Activated T-helper 1 cell treated with anti-CD3 and anti-CD28 coated beads, Interleukin-2, amount 50 U/mL, for 16 hours (primary cell): ENCODE measurements at places on chromosomes 11 and 22.

GRCh38 chr11:130674686-130675308 lies 226.4 kb downstream of the ADAMTS15 start:
- DNase-seq = no peak

- no peak for DNase-seq
These were observed 3.1 kb upstream of the GALNT18 start for GRCh38 chr11:11624926-11625325.

DNA sequence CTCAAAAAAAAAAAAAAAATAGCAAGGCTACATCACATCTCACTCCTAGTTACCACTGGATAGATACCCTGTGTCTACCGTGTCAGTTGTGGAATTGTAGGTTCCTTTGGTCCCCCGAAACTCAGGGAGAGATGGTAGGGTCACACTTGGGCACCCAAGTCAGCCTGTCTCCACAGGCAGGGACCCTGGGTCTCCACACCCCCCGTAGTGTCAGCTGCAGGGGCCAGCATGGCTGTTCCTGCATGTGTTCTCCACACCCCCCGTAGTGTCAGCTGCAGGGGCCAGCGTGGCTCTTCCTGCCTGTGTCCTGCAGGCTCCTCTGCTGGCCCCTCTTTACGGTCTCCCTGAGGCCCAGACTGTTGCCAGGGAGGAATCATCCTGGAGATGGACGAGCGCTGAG lies 282.1 kb downstream of the BRD1 start:
- DNase-seq = no peak

GRCh38 chr11:13102513-13102840 lies 93.4 kb downstream of the RASSF10 start:
- no peak for DNase-seq

DNA sequence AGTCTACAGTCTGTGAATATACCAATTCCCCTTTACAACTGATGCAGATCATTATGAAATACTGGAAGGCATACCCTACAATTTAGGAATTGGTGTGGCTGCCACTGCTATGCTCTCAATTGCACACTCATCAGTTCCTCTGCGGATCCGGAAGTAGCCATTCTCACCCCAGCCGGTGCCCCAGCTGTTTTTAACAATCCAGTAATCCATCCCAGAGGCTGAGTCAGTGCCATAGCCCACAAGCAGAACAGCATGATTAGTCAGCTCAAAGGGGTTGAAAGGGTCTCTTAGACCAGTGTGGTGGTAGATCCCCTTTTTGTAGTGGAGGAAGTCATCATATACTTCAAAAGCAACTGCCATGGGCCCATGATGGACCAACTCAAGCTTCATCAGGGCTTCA lies 43.6 kb downstream of the CTSC start:
- DNase-seq = no peak

- no peak for DNase-seq
These were observed 61.0 kb downstream of the ISX start for GRCh38 chr22:35126993-35127392.

DNA sequence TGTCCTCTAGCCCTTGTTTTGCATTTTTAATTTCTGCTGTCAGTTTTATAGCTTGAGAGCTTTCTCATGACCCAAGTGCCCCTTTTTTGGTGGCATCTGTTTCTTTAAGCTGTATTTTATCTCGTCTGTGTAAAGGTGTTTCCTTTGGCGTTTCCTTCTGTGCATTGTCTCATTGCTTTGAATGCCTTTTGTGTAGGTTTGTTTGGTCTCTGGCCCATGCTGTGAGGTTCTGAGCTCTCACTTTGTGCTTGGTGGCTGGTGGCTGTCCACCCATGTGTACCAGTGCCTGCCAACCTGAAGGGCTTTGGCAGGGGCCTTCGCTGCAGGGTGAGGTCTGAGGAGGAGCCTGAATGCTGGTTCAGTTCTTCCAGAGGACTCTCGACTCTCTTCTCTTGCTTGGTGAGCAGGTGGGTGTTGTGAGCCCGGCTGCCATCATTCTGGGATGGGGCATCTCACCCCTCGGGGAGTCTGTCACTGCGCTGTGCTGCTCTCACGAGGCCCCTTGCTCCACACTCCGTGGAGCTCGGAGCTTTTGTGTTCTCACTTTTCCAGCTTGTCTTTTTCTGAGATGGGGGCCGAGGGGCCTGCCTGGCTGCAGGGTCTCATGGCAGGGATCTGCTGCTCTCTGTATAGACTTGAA lies 14.9 kb downstream of the AP2A2 start:
- DNase-seq = no peak

DNA sequence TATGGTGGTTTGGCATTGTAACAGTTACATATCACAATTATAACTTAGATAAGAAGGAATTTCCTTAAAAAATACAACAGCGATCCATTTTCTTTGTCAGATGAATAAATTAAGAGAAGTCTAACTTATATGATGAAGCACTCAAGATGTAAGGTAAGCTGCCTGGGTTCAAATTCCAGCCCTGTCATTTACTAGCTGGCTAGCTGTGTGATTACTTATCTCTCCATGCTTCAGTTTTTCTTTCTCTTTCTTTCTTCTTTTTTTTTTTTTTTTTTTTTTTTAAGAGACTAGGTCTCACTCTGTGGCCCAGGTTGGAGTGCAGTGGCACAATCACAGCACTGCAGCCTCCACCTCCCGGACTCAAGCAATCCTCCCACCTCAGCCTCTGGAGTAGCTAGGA lies 22.2 kb upstream of the LDHA start:
- DNase-seq = no peak

GRCh38 chr11:128772814-128773213 lies 78.9 kb downstream of the FLI1 start:
- peak; percentile 35 for DNase-seq

DNA sequence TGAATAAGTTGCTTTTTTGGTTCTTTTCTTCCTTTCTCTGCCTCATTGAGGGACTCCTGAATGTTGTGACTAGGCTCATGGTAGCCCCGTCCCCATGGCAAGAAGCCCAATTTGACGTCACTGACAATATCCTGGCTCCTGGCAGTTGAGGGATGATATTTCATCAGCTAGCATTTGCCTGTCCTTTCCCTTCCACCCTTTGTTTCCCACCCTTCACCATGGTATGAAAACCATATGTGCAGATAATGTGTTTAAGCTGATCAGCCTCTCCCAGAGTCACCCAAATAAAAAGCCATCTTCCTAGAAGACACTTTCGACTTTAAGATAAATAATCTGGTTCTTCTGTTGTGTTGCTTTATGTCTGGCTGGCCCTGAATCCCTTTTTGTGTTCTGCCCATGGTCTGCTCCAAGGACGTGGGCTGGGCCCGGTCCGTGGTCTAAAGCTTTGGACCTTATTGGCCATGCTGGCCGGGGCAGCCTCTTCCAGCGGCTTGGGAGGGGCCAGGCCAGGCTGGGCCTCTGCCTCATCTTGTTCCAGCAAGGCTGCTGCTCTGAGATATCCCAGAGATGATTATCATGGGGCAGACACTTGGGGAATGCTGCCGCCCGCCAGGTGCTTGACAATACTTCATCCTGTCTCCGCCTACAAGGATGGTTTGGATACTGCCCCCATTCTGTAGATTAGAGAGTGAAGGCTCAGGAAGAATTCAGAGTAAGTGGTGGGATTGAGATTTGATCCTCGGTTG lies 5.1 kb downstream of the TSPAN18 start:
- no peak for DNase-seq

DNA sequence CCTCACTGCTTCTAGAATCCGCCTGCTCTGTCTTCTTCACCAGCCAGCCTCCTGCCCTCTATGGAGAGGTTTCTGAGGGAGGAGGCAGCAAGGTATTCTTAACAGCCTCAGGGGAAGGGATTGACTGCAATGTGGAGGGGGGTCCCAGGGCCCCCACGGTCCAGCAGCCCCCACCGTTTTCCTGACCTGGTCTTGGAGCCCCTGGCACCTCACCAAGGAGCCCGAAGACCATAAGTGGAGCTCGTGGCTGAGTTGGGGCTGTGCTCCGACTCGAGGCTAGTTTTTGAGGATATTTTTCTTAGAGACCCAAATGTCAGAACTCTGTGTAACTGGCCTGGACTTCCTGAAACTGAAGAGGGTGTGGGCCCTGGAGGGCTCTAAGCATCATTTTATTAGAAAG lies 590.0 kb downstream of the BRD1 start:
- DNase-seq = no peak

- DNase-seq = no peak
These were observed 56.0 kb downstream of the PACSIN2 start for GRCh38 chr22:42958937-42959336.

GRCh38 chr11:65826984-65827735 lies 6.6 kb upstream of the SNX32 start:
- no peak for DNase-seq

GRCh38 chr11:96328395-96329010 lies 14.5 kb downstream of the MAML2 start:
- DNase-seq = no peak

GRCh38 chr22:39486951-39487825 lies 14.9 kb upstream of the MIEF1 start:
- no peak for DNase-seq

GRCh38 chr22:38107692-38108515 lies 2.6 kb downstream of the BAIAP2L2 start:
- DNase-seq = no peak

DNA sequence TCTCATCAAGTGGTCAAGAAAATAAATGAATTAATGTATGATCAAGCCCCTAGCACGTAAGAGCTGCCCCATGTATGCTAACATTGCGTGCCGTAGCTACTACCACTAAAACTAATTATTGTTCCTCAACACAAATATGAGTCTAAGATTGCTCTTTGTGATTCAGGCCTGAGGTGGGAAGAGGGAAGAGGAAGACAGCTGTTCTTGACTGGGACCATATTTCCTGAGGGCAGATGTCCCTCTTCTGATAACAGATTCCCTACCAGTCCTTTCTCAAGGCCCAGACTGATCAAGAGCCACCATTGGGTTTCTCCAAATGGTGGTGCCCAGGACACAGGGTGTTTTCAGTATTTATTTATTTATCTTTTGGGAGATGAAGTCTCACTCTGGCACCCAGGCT lies 87.2 kb upstream of the CADM1 start:
- DNase-seq = no peak

DNA sequence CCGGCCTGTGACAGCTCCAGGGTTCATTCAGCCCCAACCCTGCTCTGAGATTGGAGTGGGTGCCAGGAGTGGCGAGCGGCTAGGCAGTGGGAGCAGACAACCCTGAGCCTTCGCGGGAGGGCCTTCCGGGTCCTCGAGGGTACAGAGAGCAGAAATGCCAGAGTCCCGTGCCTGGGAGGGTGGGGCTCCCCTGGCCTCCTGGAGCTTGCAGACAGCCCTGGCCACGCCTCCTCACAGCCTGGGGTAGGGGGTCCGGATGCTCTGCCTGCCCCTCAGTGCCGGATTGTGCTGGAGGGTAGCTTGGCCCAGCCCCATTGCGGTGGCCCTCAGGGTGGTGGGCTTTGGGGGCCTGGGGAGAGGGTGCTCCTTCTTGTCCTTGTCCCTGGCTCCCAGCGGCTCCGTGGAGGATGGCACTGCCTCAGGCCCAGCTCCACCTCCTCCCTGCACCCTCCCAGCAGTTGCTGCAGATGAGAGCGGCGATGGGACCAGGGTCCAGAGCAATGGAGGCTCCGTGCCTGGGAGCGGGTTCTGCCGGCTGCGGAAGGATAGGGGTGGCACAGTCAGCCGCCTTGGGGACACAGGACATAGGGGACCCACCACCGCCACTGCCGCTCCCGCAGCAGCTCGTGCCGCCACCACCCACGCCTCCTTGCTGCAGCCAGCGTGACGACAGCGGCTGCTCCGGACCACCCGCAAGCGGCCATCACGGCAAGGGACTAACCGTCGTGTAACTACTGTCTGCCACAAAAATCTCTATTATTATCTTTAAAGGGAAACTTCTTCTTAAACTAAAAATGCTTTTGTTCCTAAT lies 34.9 kb upstream of the OR10G7 start:
- no peak for DNase-seq

- no peak for DNase-seq
These were observed 1.9 kb downstream of the SLC5A1 start for GRCh38 chr22:32044913-32045312.

DNA sequence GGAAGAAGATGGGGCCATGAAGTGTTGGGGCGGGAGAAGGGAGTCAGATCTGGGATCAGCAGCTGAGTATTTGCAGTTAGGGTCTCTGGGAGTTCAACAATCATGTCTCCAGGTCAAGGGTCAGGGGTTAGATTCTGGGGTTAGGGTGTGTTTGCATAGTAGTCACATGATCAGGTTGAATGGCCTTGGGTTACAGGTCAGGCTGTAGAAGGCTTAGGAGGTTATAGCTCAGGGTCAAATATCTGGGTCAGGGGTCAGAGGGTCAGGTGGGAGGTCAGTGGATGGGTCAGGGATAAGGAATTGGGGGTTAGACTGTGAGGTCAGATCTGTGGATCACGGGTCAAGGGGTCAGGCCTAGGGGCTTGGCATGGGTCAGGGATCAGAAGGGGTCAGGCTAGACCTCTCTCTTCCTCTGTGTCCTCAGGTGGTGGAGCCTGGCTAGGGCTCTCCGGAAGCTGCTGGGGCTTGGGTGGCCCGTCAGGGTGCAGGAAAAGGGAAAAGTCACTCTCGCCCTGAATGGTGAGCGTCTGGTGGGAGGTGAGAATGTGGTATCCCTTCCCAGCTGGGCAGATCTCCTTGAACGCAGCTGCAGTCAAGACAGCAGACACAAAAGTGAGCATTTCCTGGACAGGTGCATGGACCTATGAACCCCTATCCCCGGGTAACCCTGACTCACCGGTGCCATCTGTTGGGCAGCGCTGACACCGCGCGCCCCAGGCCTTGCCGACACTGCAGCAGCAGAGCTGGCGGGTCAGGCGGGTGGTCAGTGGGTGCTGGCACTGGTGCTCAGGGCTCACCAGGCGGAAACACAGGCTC lies 6.4 kb downstream of the LTBP3 start:
- DNase-seq = peak; percentile 36

- DNase-seq = no peak
These were observed 24.7 kb downstream of the ALG9 start for GRCh38 chr11:111846636-111847035.

DNA sequence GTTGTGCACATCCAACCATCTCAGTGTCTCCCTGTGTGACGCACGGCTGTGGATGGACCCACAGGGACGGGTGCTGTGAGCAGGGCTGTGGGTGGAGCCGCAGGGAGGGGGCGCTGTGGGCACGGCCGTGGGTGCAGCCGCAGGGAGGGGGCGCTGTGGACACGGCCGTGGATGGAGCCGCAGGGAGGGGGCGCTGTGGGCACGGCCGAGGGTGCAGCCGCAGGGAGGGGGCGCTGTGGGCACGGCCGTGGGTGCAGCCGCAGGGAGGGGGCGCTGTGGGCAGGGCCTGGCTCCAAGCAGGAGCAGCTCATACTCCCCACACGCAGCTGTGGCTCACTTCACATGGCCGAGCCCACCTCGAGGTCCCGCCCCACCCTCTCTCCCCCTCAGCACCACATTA lies 6.0 kb upstream of the MAPK11 start:
- no peak for DNase-seq

- DNase-seq = no peak
These were observed 78.1 kb downstream of the CYB5R2 start for GRCh38 chr11:7595016-7595866.

DNA sequence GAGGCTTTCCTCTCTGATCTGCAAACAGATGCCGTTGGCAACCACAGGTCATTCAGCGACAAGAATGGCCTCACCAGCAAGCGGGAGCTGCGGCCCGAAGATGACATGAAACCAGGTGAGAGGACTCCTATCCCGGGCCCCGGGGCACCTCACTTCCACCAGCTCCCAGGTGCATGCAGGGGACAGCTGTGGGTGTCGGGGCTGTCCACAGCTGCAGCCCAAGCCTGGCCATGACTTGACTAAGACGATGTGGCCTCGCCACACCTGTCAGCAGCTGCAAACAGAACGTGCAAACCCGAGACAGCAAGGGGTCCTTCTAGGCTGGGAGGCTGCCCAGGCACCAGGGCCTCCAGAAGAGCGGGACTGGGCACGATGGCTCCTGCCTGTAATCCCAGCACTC lies 3.6 kb downstream of the GAL start:
- no peak for DNase-seq
